Brain (organoid and tissue), 16 donors: ENCODE measurements at places on chromosomes 11 and 22. TPM values are rescaled to one million over a fixed set of nuclear protein-coding genes. Genes with fewer than 3 reads are reported as not detected.

The OR51G2 gene
- not detected for polyA plus RNA-seq

The WBP2NL gene
- polyA plus RNA-seq, result 0.61 TPM

The OR52I1 gene
- polyA plus RNA-seq, result not detected

The DTX4 gene
- 5.2 TPM for polyA plus RNA-seq

The HEPHL1 gene
- polyA plus RNA-seq, result not detected

The VPREB1 gene
- not detected for polyA plus RNA-seq

The TBX10 gene
- polyA plus RNA-seq, result not detected

The TSPAN18 gene
- polyA plus RNA-seq, result 3.3 TPM

The CCDC86 gene
- 32.3 TPM for polyA plus RNA-seq

The NRIP3 gene
- polyA plus RNA-seq, result 9.2 TPM

The DNAJB13 gene
- polyA plus RNA-seq, result 0.36 TPM

The RPS6KB2 gene
- polyA plus RNA-seq, result 30.9 TPM

The DAGLA gene
- polyA plus RNA-seq, result 13.4 TPM

The ART5 gene
- 0.85 TPM for polyA plus RNA-seq

The ELMOD1 gene
- 5.8 TPM for polyA plus RNA-seq

The APOL5 gene
- polyA plus RNA-seq, result not detected

The NLRP14 gene
- not detected for polyA plus RNA-seq

The PLEKHB1 gene
- 941 TPM for polyA plus RNA-seq

The MRGPRG gene
- not detected for polyA plus RNA-seq

The STK33 gene
- 8.6 TPM for polyA plus RNA-seq

The MOGAT2 gene
- polyA plus RNA-seq, result not detected

The PC gene
- polyA plus RNA-seq, result 86.0 TPM

The C11orf68 gene
- 79.1 TPM for polyA plus RNA-seq

The CALCA gene
- polyA plus RNA-seq, result not detected

The MTMR3 gene
- 22.8 TPM for polyA plus RNA-seq

The B3GAT1 gene
- 110 TPM for polyA plus RNA-seq

The FAT3 gene
- polyA plus RNA-seq, result 0.85 TPM

The OR51B5 gene
- polyA plus RNA-seq, result not detected

The TENM4 gene
- polyA plus RNA-seq, result 15.7 TPM

The SYT12 gene
- polyA plus RNA-seq, result 5.1 TPM

The SCGB2A2 gene
- not detected for polyA plus RNA-seq

The FXYD2 gene
- polyA plus RNA-seq, result 0.63 TPM
